HCEC 1CT (cell line): ENCODE measurements at places on chromosomes 12 and 14.

DNA sequence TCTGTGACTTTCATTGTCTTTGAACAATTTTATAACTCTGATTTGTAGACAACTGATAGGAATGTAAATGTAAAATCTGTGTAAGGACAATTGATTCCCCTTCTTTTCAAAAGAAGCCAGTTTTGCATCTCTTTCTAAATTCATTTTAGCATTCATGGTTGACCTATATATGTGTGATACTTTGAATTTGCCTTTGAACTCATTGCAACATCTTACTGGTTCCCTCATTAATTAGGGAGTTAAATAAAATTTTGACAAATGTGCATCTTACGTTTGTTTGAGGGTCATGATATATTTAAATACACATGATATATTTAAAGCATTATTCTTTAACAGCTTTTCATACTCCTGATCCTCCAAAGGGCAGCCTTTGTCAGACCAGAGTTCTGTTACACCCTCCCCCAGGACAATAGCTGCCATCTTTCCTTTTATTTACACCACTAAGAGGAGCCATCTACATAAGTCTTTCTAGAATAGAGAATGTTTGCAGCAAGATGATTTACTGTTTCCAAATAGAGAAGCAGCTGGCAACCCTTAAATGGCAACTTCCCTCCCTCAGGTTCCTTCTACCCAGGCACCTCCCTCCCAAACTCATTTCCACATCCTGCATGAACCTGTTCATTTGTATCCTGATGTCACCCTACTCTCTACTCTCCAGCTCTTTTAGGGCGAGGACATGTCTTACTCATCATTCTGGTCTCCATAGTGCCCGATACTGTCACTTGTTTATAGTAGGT is 40.2 kb upstream of the APPL2 start:
- no peak for DNase-seq

DNA sequence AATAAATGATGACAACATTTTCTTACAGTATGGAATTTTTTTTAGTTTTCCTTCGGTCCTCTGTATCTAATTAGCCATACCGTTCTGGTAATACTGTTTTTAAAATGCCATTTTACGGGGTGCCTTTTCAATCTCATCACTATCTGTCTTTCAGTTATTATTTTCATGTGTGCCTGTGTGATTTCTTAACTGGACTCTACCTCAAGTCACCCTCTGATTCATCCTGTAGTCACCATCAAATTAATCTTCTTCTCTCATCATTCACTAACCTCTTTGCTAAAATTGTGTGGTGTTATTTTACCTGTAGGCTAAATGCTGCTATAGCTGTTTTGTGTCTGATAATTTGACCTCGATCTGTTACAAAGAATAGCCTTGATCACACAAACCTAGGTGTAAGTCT is 16.0 kb upstream of the CCT2 start:
- peak; percentile 72 for DNase-seq

GRCh38 chr12:67515679-67516340 is 132.7 kb upstream of the DYRK2 start:
- DNase-seq = no peak

DNA sequence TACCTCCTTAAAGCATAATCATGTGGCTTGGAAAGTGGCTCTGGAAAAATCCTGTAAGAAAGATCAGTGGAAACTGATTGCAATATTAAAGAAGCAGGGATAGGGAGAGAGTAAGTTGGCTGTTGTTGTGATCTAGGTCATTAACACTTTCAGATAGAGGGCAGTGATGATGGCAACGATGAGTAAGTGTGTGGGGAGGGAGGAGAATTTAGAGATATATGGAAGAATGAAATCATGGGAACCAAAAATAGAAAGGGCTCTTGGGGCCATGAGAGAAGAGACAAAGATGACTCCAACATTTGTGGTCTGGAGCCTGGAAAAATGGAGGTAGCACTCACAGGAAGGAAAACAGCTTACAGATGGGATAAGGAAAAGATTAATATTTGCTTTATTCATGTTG is 23.3 kb downstream of the SNRPF start:
- peak; percentile 45 for DNase-seq

- DNase-seq = peak; percentile 17
These were observed 15.4 kb downstream of the HSP90AA1 start for GRCh38 chr14:102071283-102071998.

DNA sequence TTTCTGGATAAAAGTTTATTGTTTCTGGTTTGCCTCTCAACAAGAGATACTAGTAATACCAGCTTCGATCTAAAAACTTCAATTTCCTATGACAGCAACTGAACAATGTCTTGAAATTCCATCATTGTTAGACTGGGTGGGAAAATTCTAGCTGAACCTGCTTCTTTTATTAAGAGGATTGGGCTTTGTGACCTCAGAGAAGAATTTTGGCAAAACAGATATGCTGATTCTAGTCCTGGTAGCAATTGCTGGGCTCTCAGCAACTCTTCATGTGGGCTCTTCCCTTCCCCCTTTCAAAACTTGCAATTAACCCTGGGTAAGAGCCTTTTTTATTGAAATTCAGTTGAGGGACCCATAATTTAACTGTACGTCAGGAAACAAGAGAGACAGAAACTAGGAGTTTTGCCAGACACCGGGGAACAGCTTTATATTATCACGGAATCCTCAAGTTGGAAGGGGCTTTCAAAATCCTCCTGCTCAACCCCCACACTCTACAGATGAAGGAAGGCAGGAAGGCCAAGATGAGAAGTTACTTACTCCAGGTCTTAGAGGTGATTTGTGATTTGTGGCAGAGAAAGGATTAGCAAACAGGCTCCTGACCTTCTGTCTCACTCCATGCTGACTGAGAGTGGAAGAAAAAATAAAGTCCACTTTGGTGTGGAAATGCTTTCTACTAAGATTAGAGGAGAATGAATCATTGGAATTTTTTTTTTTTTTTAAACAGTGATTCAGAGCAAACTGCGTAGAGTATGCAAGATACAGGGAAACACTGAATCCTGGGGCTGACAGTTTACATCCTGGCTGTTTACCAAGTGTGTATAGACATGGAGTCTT is 239.0 kb upstream of the ATP2B1 start:
- DNase-seq = peak; percentile 93

GRCh38 chr12:93982771-93983315 is 165.5 kb upstream of the PLXNC1 start:
- peak; percentile 74 for DNase-seq

DNA sequence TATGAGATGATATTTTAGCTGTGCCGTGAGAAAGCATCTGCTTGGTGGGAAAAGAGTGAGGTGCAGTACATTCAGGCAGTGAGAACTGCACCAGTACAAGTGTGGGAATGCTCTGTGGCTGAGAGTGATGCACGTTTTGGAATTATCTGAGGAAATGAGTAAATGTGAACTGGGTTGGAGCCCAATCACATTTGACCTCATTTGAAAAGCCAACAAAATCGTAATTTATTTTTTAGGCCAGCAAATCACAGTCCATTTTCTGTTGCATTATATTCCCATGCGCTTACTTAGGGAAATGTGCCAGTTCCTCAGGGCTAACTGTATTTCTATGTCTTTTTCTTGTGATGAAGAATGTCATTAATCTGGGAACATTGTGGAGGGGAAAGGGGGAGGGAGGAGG is 77.3 kb downstream of the SNAPC1 start:
- peak; percentile 62 for DNase-seq

DNA sequence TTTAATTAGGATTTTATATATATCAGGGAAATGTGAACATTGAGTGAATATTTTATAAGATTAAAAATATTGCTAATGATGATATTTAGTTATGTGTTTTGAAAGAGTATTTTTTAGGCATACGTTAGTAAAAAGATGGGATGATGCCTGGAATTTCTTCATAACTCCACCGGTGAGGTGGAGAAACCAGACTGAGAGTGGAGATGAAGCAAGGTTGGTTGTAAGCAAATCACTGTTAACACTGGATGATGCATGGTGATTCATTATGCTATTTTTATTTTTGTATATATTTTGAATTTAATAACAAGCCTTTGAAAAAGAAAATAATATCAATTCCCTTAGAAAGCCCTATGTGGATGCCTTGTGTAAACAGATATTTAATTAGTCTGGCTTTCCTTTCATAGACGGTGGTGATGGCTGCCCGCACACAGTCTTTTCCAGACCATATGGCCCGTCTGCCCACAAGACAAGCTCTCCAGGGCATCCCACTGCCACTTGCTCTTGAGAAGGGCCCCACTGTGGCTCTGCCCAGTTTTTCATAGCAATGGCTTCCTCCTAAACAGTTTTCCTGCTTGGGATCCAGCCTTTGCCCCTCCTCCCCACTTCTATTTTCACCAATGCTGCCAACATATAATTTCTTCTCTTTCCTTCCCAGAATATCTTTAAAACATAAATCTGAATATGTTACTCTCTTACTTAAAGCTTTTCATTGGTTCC is 95.4 kb downstream of the HELB start:
- peak; percentile 52 for DNase-seq

GRCh38 chr12:106097011-106097410 is 41.7 kb downstream of the NUAK1 start:
- no peak for DNase-seq

- no peak for DNase-seq
These were observed 15.3 kb downstream of the RNASE2 start for GRCh38 chr14:20970647-20970982.

DNA sequence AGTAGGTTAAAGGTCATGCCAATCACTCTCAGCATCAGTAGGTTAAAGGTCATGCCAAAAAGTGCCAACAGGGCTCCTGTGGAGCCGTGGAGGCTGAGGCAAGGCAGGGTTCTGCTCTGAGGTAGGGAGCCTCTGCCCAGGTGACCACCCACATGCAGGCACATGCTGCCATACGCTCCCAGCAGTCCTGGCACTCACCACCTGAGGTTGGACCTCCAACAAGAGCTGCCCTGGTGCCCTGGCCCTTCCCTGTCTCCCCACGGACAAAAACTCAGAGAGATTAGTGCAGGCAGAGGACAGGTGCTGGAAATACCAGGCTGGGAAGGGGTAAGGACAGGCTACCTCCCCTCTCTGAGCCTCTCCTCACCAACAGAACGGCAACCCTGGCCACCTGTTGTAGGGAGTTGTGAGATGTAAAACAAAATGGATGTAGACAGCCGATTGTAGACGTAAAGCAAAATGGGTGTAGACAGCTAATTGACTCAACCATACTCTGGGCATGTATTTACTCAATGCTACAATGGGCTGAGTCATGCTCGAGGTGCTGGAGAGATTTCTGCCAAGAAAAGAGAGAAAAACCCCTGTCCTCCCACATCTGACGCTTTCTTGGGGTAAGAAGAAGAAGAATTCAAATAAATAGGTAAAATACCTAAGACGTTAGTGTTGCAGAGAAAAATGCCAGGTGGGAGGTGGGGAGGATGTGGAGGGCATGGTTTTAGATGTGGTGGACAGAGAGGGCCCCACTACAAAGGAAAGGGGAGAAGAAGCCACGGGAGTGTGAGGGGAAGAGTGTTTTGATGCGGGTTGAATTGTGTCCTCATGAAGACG is 32.4 kb downstream of the LTBP2 start:
- peak; percentile 82 for DNase-seq

- no peak for DNase-seq
These were observed 2.6 kb upstream of the PRKAB1 start for GRCh38 chr12:119665164-119665929.

DNA sequence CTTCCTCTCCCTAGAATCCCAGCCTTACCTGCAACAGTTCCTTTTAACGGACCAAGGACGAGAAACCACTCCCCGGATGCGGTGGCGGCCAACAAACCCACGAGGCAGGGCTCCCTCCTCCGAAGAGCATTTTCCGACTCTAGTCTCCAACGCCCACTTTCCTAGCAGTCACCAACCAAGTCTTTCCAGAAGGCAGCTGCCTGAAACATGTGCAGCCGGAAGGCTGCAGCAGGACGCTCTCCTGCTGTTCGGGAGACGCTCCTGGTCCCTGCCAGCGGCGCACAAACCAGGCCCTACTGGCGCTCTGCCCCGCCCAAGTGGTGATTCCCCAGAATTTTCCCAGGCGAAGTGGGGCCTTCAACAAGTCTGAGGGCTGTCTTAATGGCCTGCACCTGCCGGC is 21.1 kb upstream of the ADAM20 start:
- no peak for DNase-seq

DNA sequence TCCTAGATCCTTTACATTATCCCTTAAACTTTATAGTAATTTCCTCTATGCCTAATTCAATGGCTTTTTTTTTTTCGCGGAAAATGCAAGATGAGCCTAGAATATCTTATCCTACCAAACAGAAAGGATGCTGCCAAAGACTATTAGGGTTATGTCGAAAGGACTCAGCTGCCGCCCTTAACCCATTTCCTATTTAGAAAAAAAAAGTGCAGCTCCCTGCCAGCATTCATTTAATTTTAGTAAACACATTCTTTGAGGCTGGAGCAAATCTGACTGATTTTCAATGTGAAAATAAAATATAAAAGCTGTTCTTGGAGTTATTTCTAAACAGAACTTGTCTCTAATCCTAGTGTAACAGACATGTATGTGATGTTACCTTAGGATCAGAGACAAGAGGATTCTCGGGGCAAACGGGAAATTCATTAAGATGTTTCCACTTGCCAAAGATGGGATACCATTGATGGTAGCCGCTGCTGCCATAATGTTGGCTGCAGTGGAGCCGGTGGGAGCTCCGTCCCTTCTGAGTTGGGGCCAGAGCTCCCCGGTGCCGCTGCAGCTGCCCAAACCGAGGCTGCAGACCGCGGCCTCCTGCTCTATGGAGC is 8.2 kb upstream of the A2M start:
- DNase-seq = no peak

DNA sequence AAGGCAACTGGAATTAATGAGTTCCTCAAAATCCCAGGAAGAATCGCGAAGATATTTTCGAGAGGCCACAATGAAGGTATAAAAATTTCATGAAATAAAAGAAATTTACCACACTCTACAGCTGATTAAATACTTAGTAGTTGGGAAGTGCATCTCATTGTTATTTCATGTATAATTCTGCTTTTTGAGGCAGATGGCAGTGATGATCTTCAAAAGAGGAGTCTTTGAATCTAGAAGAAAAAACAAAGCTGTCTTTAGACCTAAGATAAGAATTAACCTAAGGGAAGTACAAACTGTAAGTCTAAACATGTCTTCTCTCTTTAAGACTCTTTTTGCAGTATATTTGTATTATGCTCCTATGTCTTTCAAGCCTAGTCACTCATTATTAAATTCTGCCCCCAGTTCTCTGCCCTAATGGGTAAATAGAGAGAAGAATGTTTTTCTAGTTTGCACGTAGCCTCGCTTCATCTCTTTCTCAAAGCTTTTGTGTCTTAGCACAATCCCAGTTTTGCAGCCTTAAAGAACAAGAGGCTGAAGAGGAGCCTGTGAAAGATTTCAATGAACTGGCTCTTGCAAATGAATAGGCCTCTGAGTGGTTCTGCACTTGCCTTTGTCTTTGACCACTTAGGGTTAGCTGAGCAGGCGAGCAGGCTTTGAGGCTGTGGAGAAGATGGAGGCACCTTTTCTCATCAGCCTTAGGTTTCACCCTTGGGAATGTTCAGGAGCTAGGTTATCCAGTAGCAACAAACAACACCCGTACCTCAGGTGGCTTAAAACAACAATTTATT is 32.7 kb downstream of the CFAP54 start:
- no peak for DNase-seq

- DNase-seq = no peak
These were observed 310.2 kb upstream of the DIO2 start for GRCh38 chr14:80521456-80521855.
